Karpas-422 (cell line): ENCODE measurements at places on chromosomes 16 and 17. TPM values are rescaled to one million over a fixed set of nuclear protein-coding genes. Genes with fewer than 3 reads are reported as not detected.

DNA sequence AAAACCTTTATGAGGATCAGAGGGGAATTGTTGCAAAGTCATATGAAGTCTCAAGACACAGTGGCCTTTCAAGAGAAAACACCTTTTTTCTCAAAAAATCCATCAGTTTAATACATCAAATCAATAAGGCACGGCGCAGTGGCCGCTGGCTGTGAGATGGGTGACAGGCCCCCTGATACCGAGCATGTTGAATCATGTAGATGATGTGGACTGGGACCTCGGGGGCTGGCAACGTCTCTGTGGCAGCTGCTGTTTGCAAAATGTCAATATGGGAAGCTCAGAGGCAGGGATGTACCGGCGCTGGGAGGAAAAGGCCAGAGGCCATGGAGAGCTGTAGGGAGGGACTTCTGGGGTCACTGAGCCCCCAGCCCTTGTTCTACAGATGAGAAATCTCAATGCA is 169.1 kb downstream of the GSG1L start:
- no peak for DNase-seq

- DNase-seq, result no peak
Observed at GRCh38 chr16:5979905-5980550, 882.4 kb upstream of the EEF2KMT start.

- no peak for DNase-seq
Observed at GRCh38 chr17:5699814-5700213, 115.5 kb upstream of the NLRP1 start.

ABCA6 gene
- total RNA-seq, result not detected in 2 replicates

CXCL16 gene
- total RNA-seq, result 1.3 and 2.2 TPM in 2 replicates

DNA sequence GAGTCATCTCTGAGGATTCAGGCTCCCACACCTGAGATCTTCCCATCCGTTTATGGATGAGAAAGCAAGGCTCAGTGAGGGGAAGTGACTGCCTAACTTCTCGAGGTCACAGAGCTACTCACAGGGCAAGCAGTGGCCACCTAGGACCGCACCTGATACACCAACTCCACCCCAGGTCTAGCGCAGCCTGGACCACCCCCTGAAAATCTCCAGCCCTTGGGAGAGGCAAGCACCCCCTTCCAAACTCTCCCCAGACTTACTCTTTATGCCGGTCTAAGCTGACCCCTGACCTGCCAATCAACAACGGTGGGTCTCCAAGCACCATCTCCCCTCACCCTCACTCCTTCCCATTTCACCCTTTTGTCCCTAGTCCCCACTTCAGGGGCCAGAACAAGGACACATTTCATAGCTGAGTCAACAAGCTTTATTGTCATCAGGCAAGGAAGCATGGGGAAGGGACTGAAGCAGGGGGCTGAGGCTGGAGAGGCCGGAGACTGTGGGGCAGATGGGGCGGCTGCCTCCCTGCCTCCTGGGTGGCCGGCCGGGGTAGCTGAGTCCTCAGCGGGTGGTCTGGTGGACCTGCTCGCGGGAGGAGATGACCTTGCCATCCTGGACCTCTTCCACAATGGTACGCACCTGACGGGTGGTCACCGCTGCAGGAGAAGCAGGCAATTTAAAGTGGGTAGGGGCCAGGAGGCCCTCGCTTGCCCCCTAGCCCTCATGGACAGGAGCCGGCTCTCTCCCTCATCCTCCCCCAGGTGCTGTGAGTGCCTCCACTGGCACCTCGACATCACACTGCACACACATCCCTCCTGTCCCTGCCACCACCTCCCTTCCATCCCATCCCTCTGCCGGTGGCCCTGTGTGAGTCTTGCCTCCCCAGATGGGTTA is 5.1 kb downstream of the KRT17 start:
- no peak for DNase-seq
